HL-60 (cell line): ENCODE measurements at places on chromosomes 3 and 15.

GRCh38 chr15:55587321-55588069, 650 bp downstream of the PYGO1 start:
- DNase-seq: peak; percentile 4

- DNase-seq: no peak
Observed at GRCh38 chr3:106440672-106441071, 571.9 kb upstream of the CBLB start.

GRCh38 chr3:38083871-38084333, 44.9 kb downstream of the DLEC1 start:
- DNase-seq: no peak

GRCh38 chr3:169477790-169478189, 185.7 kb downstream of the MECOM start:
- no peak for DNase-seq

DNA sequence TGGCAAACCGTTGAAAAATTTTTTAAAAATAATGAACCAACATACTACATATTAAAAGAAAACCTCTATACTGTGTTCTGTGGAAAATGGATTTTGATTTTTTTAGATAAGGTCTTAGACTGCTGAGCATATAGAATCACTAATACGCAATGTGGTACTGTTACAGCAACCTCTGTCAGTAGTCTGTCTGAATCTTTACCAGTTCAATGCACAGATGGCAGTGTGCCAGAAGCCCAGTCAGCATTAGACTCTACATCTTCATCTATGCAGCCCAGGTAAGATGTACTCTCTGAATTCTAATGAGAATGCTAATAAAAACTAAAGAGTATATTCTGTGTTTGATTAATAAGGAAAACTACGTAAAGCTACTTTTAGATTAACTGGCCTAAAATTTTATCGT, 31.3 kb upstream of the FAH start:
- DNase-seq: no peak

GRCh38 chr15:71390096-71390495, 274.8 kb downstream of the THSD4 start:
- DNase-seq: no peak

- DNase-seq: no peak
Observed at GRCh38 chr3:50644561-50644960, 27.6 kb downstream of the MAPKAPK3 start.

DNA sequence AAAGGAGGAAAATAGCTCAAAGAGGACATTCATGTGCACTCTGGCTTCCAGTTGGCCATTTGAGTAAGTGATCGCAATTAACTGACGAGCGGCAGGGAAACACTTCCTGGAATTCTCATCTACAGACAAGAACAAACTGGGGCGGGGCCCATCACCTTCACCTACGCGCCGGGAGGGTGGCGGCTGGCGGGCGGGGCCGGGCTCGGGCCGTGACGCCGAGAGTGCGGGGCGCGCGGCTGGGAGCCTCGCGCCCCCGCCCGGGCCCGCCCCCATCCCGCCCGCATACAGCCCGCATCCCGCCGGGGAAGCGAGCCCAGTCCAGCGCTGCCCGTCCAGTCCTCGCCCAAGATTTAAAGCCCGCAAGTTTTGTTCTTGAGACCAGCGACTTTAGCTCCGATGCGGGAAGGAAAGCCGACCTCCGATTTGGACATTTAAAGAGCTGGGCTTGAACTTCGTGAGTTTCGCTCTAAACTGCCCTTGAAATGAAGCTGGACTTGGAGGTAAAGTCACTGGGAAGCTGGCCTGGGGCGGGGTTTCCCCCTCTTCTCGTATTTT, at the start of gene B3GNT5:
TSS of gene B3GNT5 (plus strand) at position 281 of the 555 bp plus-strand sequence. CDS start 16,546 bp downstream, outside the sequence.
- DNase-seq: no peak

GRCh38 chr3:193742628-193743027, 149.6 kb downstream of the OPA1 start:
- DNase-seq: no peak

DNA sequence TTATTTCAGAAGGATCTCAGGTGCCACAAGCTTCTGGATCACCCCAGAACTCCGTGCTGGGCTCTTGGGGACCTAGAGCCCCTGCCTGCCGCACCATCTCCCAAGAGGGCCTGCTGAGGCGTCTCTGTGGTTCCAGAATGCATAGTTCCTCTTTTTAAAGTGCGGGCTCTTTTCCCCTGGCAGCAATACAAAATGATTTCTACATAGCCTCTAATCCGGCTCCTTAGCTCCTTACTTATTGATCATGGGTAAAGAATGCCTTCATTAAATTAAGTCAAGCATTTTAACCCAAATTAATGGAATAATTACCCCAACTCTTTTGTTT, 121.9 kb downstream of the ATP10A start:
- no peak for DNase-seq

- no peak for DNase-seq
Observed at GRCh38 chr3:127835993-127836882, 13.9 kb upstream of the MGLL start.

- no peak for DNase-seq
Observed at GRCh38 chr3:119230071-119230470, 10.6 kb downstream of the B4GALT4 start.

DNA sequence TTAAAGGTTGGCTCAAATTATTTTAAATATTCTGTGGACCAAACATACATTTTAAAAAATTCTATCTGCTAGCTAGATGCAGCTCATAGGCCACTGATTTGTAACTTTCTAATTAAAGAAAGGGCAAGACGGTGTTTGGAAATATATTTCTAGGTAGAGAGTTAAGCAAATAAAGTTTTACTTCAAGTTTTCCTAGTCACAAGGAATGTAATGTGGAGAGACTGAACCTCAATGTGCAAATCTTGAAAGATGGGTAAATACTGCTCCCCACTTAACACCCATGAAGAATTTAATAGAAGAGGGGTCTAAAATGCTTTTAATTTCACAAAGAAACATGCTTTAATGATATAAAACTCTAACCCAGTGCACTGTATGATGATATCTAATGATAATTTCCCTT, 175.2 kb downstream of the TIGIT start:
- no peak for DNase-seq

GRCh38 chr3:113966172-113966571, 18.4 kb downstream of the ZDHHC23 start:
- no peak for DNase-seq

DNA sequence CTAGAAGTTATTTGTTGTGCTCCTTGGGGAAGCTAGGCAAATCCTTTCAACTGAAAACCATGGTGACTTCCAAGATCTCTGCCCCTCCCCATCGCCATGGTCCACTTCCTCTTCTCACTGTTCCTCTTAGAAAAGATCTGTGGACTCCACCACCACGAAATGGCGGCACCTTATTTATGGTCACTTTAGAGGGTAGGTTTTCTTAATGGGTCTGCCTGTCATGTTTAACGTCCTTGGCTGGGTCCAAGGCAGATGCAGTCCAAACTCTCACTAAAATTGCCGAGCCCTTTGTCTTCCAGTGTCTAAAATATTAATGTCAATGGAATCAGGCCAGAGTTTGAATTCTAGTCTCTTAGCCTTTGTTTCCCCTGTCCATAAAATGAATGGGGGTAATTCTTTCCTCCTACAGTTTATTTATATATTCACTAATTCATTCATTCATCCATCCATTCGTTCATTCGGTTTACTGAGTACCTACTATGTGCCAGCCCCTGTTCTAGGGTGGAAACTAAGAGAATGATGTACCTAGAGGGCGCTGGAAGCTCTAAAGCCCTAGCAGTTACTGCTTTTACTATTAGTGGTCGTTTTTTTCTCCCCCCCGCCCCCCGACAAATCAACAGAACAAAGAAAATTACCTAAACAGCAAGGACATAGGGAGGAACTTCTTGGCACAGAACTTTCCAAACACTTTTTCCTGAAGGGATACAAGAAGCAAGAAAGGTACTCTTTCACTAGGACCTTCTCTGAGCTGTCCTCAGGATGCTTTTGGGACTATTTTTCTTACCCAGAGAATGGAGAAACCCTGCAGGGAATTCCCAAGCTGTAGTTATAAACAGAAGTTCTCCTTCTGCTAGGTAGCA, 657 bp downstream of the PATL2 start:
- peak; percentile 89 for DNase-seq

DNA sequence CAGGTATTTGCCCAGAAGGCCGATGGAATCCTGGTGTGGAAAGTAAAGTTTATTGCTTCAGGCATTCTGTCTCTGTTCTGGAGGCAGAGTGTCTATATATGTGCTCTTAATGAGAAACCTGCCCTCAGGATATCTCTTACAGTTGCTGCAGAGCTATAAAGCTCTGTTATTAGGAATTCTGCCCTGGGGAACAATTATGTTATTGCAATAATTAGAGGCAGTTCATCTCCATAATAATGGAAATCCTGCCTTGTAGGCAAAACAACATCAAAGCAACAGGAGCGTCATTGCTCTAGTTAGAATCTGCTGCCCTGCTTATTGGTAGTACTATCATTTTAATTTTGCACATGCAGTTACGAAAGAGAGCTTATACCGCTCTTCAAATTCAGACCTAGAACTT, 175.6 kb downstream of the IL5RA start:
- no peak for DNase-seq

- no peak for DNase-seq
Observed at GRCh38 chr3:66463730-66464511, 36.9 kb downstream of the LRIG1 start.

DNA sequence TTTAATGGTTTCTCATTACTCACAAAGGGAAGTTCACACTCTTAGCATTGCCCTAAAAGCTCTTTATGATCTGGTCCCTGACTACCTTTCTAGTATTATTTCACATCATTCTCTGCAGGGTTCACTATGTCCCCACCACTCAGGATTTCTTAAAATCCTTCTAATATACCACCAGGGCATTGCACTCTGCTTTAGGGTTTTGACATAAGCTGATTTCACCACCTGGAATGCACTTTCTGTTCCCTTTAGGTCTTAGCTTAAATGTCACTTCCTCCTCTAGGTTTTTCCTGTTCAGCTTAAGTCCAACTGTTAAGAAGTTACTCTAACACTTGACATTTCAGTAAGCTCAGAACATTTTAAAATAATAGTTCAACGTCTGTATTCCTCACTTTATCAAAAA, 81.7 kb downstream of the HCN4 start:
- DNase-seq: peak; percentile 86

DNA sequence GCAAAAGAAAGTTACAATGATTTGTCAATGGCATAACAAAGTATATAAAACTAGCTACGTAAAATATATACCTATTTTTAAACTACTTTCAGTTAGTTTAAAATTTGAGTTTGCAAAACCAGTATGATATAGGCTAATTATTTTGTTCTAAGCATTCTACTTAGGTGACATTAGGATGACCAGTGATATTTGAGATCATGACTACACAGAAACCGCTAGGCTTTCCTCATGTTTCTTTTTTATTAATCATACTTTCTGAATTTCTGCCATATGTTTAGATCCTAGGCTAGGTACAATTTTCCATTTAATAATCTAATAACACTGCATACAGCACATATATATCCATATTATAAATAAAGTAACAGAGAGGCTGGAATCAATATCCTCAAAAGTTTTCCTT, 52.4 kb upstream of the XRN1 start:
- no peak for DNase-seq

DNA sequence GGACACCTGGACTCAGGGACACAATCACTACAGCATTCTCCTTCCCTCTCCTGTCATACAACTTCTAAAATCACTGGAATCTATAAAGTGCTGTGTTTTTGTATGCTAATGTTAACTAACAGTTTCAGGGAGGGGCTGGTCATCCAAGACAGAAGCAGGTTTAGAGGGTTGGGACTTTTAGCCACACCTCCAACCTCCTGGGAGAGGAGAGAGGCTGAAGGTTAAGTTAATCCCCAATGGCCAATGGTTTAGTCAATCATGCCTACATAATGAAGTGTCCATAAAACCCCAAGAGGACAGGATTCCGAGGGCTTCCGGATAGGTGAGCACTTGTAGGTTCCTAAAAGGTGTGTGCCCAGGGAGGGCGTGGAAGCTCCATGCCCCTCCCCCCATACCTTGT, 219.3 kb upstream of the CTNNB1 start:
- no peak for DNase-seq

DNA sequence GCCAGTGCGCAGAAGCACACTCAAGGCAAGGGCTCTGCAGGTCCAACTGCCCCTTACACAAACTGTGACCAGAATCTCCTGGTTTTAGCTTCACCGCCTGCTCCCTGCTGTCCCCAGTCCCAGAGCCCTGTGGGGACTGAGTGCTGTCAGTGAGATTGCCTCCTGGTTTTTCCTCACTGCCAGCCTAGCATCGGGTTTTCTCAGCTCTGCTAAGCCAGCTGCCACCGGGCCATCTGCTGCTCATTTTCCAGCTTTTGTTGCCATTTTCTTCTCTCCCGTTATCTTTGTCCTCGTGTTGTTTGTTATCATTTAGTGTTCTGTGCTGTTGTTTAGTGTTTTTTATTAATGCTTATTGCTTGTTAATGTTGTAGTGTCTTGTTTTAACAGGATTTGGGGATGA, 79.5 kb upstream of the BLM start:
- no peak for DNase-seq

DNA sequence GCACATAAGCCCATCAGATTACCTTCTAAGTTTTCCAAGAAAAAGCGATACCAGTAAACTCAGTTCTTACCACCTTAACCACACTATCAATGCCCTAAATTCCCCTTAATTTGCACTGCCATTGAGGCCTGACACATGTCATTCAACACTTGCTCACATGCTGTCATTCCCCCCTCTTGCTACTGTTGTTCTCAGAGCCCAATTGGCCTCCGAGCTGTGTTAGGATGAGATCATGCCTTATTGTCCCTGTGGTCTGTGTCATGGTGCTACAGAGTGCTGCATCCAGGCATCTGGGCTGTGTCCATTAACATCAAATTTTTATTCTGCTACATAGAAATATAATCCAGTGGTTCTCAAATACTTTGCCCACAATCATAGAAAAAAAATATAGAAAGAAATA, 213.6 kb downstream of the SSR3 start:
- DNase-seq: no peak

DNA sequence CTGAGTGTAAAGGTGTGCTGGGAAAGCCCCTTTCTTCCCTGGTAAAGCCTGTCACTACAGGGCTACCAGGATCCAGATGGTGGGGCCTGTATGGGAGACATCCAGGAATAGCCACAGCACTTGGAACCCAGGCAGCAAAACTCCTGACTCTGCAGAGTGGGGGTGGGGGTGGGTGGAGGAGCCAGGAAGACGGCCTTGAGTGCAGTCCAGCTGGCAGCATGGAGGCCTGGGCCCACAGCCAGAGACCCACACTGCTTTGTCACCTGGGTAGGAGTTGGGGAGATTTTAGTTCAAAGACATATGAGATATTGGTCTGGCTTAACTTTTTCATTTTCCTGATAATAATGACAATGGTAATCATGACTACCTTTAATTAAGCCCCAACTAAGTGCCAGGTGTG, 116.7 kb upstream of the MRPS22 start:
- DNase-seq: no peak

GRCh38 chr3:88410259-88410658, 260.5 kb downstream of the C3orf38 start:
- no peak for DNase-seq

GRCh38 chr3:31530039-31530959, 2.4 kb upstream of the STT3B start:
- DNase-seq: no peak
